GDM1 (cell line): ENCODE measurements at places on chromosomes 7 and 10.

GRCh38 chr10:48215486-48216203, 58.9 kb downstream of the FRMPD2 start:
- DNase-seq, result peak; percentile 34

- no peak for DNase-seq
Measured at GRCh38 chr10:72812753-72813430, 80.6 kb upstream of the OIT3 start.

DNA sequence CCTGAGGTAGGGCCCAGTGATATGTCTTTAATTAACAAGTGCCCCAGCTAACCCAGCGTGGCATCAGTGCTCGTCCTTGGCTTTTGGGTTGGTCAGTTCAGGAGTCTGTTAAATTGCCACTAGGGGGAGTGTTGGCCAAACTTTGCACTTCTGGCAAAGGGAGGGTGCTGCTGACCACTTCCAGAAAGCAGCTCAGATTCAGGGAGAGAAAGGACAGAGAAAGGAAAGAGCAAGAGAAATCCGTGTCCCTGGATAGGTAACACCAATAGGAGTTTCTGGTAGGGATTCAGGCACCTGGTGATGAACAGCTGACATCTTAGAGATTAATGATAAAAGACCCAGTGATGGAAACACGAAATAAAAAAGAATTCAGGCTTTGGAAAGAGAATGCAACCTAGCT, 243.1 kb upstream of the AOAH start:
- DNase-seq, result no peak

- DNase-seq, result no peak
Measured at GRCh38 chr10:26627324-26627723, 70.2 kb upstream of the PDSS1 start.

- DNase-seq, result no peak
Measured at GRCh38 chr10:114356751-114357514, 47.4 kb downstream of the AFAP1L2 start.

DNA sequence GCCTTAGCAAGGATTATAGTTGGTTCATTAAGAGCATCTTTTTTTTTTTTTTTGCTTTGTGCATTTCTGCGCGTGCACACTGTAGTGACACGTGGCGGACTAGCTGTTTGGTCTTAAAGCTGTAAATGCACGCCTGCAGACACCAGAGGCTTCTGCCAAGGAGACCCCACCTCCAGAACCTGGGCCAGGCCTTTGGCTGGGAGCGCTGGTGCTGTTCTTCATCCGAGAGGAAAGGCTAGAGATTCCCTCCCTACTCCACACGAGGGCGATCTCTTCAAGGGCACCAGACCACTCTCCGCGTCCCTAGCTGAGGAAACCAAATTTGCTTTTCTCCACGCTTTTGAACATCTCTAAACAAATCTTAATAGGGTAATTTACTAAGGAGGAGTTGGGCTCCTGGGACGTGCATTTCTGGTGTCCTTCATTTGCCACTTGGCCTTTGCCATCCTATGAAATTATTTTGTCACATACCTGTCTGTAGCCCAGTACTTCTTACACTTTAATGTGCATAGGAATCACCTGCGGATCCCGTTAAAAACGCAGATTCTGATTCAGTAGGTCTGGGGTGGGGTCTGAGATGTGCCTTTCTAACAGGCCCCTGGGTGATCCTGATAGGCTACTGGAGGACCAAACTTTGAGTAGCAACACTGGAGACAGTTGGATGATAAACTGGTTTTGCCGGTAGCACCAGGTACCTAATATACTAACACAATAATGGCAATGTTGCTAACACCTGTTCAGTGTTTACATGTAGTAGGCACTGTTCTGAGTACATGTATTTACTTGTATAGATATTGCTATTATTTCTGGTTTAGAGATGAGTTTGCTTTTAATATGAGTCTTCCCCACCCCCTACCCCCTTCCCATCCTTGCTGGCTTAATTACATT, 1.3 kb upstream of the SLC26A5 start:
- DNase-seq, result peak; percentile 8

- no peak for DNase-seq
Measured at GRCh38 chr7:128266883-128267594, 26.0 kb downstream of the LEP start.

- DNase-seq, result no peak
Measured at GRCh38 chr10:81116201-81116600, 578.5 kb downstream of the SH2D4B start.

- no peak for DNase-seq
Measured at GRCh38 chr7:157824819-157825121, 488.0 kb downstream of the DNAJB6 start.

GRCh38 chr7:132541656-132542055, 34.6 kb downstream of the PLXNA4 start:
- DNase-seq, result no peak

DNA sequence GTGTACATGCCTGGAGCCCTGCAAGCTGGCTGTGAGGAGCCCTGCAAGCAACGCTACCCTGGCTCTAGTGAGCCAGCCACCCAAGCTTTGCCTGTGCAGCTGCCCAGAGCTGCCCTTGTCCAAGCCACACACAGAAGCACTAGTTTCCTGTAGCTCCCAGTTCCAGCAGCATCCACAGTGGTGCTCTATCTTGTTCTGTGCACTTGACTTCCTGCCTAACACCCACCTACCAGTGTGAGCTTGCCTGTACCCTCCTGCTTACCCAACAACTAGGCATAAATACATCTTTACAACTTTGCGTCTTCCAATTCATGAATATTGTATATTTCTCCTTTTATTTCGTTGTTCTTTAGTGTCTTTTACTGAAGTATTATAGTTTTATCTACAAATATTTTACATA, 32.2 kb upstream of the ZNF518A start:
- no peak for DNase-seq

GRCh38 chr7:39164887-39165286, 187.2 kb downstream of the POU6F2 start:
- DNase-seq, result no peak

GRCh38 chr7:29139191-29139590, 7.1 kb downstream of the CPVL start:
- no peak for DNase-seq

- DNase-seq, result no peak
Measured at GRCh38 chr10:23194966-23195845, 3.1 kb downstream of the PTF1A start.

- DNase-seq, result no peak
Measured at GRCh38 chr10:5528989-5529701, 4.4 kb downstream of the CALML3 start.

DNA sequence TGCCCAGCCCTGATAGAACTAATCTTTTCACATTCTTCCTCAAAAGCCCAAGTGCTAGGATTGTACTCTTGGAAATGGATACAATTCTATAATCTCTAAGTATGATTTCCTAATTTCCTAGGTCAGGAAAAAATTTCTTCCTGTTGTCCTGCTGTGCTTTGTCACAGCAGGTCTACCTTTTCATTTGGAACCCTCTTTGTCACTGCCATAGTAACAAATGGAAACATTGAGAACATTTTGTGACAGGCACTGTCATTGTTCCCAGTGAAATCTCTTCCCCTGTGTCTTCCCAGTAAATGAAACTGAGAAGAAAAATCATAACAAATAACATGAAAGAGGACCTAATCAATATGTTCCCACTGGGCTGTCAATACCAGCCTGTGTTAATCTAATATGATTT, 150.9 kb upstream of the KAT6B start:
- no peak for DNase-seq

DNA sequence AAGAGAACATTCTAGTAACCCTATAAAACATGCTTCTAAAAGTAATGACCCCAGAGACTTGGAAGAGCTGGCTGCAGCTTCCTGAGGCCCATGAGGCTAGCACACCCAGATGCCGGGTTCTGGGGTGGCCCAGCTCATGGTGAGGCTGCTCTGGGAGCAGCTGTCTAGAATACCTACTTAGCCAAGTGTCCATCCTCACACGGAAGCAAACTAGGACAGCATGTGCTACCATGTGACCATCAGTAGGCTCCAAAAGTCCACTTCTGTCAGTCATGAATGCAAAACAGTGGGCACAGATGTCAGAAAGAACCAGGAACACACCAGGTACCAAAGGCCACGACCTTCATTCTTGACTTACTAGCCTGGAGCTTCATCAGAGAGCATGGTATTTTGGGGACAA, 32.4 kb downstream of the CTBP2 start:
- no peak for DNase-seq
